ENCODE measurements at places on chromosomes 4 and X.

- peak; percentile 20 for DNase-seq
These were observed 63.5 kb upstream of the ARHGAP36 start for GRCh38 chrX:130994671-130995070.

GRCh38 chr4:113293043-113293560 lies 243.6 kb downstream of the ANK2 start:
- DNase-seq: no peak

GRCh38 chr4:78585633-78586032 lies 34.1 kb downstream of the ANXA3 start:
- no peak for DNase-seq

DNA sequence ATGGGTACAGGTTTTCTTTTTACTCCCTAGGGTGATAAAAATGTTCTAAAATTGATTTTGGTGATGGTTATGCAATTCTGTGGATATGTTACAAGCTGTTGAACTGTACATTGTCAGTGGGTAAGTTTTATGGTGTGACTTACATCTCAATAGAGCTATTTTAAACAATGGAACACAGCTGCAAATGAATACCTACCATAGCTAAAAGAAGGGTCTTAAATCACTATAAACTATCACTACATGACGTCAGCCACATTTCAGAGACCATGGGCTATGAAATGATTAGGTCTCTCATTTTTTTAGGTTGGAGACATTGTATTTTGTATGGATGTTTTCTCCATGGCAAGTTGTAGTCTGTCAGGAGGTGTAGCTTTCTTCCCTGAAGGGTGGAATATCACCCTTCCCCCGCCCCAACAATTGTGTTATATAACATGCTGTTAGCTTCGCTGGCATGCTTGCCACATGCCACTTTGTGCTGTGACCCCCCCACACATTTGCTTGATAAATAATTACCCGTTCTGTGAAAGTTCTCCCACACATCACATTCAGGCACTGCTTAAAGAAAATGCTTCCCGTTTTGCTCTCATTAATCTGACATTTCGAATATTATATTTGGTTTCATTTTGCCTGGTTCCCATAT lies 159.7 kb downstream of the ARHGAP10 start:
- no peak for DNase-seq

- DNase-seq: peak; percentile 50
These were observed 34.0 kb downstream of the ETDB start for GRCh38 chrX:135086197-135086854.

DNA sequence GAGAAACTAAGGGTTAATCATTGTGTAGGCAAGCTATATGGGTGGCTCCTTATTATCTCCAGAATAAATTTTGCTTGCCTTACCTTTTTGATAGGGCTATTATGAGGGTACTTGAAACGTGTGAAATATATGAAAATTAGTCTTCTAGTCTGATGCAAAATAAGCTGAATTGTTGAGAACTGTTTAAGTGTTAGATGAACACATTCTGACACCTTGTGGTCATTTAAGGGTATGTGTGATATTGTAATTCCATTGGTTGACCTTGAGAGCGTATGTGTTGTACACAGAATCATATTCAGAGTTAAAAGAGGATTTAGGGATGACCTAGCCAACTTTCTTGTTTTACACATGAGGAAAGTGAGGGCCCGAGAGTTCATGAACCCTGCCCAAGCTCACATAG lies 44.6 kb upstream of the LINC00632 start:
- DNase-seq: no peak

GRCh38 chrX:133177202-133177601 lies 41.0 kb downstream of the TFDP3 start:
- DNase-seq: no peak

DNA sequence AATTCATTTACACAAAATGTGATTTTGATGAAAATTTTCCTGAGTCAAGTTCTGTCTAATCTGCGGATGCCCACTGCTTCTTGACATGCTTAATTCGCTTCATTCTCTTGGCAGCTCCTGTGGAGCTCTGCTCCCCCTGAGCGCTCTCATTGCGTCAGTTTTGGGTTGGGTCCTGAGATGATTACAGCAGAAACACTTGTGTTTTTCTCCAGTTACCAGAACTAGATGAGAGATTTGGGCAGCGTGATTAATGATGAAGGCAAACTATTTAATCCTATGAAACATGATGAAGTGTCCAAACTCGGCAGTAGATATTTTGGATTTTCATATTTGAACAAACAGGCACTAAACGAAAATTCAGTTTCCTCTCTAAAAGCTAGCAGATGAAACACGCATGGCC lies 4.2 kb upstream of the CXCL1 start:
- DNase-seq: no peak

DNA sequence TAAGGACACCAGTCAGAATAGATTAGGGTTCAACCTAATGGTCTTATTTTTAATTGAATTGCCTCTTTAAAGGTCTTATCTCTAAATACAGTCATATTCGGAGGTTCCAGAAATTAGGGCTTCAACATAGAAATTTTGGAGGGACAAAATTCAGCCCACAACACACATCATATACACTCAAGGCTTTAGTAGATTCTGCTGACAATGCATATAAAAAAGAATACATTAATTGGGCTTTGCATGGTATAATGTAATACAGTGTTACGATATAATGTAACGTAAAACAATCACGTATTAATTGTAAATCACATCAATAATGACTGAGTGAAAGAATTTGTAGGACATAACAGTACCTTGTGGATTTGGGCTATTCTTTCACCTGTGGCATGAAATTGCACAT lies 787.8 kb downstream of the STIM2 start:
- DNase-seq: no peak

DNA sequence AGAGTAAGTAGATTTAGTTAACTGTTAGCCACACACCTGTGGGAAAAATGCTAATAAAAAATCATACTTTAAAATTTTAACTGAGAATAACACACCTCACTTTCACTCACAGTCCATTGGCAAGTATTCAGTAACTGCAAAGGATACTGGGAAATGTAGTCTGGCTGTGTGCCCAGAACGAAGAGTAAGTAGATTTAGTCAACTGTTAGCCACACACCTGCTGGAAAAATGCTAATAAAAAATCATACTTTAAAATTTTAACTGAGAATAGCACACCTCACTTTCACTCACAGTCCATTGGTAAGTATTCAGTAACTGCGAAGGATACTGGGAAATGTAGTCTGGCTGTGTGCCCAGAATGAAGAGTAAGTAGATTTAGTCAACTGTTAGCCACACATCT lies 178.4 kb upstream of the NWD2 start:
- DNase-seq: no peak

DNA sequence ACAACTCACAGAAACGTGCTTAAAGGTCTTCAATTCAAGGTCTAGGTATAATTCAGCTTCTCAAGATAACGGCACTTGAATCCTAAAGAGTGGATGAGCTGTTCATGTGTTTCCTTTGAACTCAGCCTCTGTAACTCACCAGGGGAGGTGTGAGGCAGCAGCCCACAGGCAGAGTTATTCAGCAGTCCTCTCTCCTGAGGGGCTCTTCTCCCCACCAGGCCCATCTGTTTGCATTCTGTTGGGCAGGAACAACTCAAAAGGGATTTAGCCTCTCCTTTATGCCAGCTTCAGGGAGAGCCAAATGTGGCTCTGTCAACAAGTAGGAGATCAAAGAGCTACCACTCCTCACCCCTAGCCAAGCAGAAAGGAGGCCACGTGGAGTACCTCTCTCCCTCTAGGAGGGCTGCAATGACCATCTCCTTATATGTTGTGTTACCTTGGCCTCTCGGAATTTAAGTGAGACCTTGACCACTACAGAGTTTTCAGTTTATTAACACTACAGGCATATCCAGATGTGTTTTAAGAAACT lies 151.2 kb downstream of the SPATA18 start:
- no peak for DNase-seq
